Activated naive CD8-positive, alpha-beta T cell treated with anti-CD3 and anti-CD28 coated beads, Interleukin-2, amount 50 U/mL, for 16 hours (primary cell): ENCODE measurements at places on chromosomes 7 and 10.

GRCh38 chr7:31873816-31874597 lies 187.0 kb downstream of the PPP1R17 start:
- DNase-seq, result no peak

DNA sequence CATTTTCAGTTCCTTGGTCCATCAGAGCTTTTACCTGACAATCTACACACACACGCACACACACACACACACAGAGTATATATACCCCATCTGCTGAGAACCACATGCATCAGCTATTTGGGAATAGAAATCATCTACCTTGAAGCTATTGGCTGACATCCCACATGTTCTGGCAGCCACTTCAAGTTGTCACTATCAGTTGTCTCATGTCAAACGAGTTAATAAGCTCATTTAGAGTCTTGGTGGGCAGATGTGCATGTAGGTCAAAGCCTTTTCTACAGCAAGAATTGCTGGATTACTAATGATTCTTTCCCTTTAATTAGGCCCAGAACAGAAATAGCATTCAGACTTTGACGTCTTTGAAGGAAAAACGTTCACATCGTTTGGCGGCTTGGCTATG lies 36.8 kb downstream of the COL28A1 start:
- DNase-seq, result no peak

- DNase-seq, result no peak
Measured at GRCh38 chr7:32178677-32179366, 108.6 kb upstream of the PDE1C start.

DNA sequence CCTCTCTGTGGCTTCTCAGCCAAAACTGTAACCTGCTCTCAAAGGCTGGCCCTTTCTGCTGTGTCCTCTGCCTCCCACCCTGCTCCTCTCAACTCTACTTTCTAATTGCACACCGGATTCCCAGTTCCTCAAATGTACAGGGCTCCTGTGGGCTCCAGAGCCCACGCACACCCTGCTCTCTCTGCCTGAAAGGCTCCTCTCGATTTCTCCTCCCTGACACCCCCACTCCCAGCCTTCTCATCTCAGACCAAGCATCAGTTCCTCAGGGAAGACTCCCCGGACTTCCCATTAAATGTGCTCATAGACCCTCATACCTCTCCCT lies 111.7 kb upstream of the STEAP1B start:
- no peak for DNase-seq

DNA sequence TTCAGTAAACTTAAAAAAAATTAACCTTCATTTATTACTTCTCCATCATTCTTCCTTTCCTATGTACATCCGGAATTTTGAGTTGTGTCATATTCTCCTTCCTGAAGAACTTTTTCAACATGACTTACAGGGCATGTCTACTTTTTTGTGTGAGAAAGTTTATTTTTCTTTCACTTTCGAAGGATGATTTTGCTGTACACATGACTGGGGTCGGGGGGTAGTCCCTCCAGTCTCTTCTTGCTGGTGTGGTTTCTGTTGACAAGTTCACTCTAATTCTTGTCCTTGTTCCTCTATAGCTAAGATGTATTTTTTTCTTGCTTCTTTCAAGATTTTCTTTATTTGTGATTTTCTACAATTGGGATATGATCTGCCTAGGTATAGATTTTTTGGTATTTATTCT lies 55.8 kb downstream of the INPP5A start:
- no peak for DNase-seq

GRCh38 chr10:98394851-98395440 lies 20.0 kb downstream of the PYROXD2 start:
- DNase-seq, result no peak

DNA sequence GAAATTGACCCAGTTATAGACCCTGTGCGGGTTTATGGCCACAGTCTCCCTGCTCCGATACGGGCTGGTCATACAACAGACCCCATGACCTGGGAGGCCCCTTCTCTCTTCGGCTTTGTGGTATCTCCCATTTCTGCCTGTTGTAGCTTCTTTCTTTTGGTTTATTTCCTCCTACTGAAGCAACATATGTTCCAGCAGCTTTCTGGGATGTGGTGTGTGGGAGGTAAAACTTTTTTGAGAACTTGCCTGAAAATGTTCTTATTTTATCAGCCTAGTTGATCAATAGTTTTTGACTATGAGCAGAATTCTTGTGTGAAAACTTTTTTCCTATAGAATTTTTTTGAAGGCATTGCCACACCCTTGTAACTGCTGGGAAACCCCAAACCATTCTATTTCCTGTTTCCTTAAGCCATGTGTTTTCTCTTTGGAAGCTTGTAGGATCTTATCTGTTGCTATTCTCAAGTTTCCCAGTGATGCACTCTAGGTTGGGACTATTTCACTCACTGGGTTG lies 80.0 kb downstream of the DAGLB start:
- DNase-seq, result no peak

DNA sequence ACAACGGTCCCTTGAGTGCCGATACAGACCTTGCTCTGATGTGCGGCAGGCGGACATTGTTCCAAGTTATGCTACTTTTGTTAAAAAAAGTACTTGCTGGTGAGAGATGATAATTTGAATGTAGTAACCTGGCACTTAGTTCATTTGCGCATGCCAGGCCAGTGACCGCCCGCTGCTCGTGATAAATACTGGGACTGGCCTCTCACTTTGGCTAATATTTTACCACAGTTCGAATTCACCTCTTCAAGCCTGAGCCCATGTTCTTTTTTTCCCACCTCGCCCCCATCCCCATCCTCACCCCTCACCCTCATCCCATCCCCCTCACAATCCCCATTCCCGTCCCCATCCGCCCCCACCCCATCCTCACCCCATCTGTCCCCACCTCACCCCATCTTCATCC lies 126.4 kb downstream of the DNAJB6 start:
- no peak for DNase-seq

DNA sequence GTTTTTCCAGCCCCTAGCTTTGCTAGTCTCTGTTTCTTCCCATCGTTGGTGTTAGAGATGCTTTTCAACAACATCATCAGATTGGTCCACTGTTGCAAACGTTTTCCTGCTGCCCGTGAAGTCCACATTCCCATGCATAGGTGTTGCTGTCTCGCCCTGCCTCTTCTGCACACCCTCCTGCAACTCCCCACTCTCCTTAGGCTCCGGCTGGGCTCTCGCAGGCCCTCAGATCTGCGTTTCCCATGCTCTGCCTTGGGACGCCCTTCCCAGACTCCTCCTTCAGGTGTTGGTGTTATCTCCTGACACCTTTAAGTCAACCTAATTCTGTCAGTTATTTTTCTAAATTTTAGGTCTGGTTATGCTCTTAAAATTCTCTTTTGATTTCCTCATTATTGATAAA lies 55.0 kb downstream of the ZMYND11 start:
- no peak for DNase-seq

GRCh38 chr7:21542891-21543527 lies at the start of gene DNAH11:
TSS of gene DNAH11 (plus strand) at chr7:21543039. CDS start at chr7:21543246, 207 bp downstream.
- DNase-seq, result no peak

DNA sequence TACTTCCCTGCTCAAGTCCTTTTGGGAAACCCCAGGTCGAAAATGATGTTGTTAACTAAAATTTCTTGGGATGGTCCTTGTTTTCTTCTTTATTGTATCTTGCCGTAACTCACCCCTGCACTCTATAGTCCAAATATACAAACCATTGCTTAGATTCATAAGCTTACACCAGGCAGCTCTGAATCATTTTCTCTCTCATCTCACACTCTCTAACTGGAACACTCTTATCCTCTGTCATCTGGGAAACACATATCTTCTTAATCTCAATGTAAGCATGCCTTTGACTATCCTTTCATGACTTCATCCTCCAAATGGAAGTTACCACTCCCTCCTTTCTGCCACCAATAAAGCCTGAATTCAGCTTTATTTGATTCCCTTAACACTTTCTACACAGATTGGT lies 175.8 kb upstream of the ANK3 start:
- no peak for DNase-seq

DNA sequence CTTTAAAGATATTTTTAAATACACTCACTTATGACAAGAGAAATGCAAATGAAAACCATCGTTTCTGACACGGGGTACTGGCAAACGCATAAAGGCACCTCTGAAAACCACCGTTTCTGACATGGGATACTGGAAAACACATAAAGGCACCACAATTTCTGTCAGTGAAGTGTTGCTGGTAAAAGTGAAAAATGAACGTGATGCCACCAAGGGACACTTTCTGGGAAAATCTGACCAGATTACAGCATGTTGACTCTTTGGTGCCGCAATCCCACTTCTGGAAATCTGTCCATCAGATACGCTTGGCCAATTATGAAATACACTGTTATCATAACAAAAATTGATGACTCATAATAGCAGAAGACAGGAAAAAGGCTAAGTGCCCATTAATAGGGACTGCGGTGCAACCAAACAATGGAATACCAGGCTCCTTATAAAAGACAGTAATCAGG lies 131.7 kb downstream of the ZMYND11 start:
- no peak for DNase-seq

DNA sequence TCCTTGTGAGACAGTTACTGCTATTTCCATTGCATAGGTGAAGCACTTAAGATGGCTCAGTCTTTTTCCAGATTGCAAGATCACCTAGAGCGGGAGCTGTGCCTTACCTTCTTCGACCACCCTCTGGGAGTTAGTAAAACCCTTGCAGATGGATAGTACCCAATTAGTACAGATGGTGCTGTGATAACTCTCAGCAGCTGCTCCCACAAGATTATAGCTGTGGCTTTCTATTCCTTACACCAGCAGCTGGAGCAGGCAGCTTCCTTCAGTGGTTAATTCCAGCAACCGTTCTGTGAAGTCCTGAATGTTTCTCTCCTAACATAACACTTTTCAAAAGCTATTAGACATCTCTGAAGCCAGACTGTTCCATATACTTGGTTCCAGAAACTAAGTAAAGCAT lies 796.8 kb downstream of the XPNPEP1 start:
- no peak for DNase-seq

- no peak for DNase-seq
Measured at GRCh38 chr10:17861760-17862159, 52.6 kb downstream of the MRC1 start.

DNA sequence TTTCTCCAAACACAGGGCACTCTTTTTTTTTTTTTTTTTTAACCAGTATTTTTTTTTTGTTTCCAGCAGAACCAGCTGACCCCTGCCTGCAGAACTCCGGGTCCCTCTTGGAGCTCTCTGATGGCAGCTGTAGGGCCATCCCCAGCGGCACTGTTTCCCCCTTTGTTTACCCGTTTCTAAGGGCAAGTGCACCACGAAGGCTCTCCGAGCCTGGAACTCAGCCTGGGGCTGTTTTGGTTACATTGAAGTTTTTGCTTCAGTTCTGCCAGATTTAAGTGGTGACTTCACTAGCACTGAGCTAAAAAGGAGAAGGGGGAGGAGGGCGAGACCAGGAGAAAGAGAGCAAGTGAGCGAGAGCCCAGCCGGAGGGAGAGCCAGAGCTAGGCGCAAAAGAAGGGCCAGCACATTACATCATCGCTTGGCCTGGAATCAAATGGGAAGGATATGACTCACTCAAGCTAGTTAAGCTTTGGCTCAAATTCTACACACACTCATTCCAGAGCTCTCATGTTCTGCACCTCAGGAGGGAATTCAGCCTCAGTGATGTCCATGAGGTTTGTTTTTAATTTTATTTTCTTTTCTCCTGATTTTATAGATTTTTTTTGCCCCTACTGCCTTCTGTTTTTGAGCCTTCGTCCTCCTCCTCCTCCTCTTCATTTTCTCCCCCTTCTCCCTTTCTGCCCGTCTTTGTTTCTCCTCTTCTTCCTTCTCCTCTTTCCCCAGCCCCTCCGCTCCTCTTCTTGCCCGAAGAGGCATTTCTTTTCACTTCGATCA lies 272.3 kb downstream of the TRIL start:
- DNase-seq, result no peak

DNA sequence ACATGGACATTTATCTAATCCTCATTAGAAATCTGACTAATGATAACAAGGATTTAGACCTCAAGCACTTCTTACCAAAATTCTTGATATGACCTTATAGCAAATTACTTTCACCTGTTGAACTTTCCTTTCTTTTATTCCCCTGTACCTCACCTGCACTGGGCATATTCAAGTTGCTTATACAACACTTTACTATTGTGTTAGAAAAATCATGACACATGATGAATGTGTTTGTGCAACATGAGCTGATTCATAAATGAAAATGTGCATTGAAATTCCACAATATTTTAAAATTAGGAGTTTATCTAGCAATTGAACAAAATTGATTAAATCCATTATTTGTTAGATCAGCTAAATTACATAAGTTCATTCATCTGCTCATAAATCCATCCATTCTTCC lies 160.6 kb downstream of the CFTR start:
- no peak for DNase-seq

DNA sequence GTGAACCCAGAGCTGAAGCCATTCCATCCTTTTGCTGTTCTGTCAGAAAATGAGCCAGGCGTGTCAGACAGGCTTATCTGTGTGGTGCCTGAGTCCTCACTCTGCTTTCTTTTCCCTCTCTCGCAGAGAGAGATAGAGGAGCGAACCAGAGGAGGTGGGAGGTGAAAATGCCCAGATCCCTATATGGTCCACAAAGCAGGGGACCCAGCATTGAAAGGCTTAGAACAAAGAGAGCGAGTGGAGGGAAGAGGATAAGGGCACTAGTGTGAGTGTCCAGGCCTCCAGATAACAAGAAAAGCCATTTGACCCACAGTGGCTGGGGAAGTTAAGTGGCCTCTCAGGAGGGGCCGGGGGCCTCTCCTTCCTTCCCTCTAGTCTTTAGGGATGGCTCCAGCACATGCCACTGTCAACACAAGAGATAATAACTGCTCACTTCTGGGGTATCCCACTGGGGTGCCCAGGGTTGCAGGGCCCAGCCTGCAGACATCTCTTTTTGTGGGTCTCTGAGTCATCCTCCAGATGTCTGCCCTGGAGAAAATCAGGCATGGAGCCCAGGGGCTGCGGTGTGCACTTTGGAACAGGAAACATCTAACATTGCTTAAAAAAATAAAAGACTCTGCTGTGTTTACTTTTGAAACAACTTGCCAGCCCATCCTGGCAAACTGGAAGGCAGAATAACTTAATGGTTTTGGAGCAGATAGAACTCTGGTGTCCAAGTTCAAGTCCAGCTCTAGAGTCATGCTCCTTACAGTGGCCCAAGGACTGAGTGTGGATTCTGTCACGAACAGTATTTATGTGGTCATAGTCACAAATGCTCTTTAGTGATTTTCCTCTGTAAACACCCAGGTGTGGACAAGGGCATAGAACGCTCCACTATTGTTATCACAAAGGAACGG lies 189.5 kb downstream of the CXCL12 start:
- DNase-seq, result no peak

DNA sequence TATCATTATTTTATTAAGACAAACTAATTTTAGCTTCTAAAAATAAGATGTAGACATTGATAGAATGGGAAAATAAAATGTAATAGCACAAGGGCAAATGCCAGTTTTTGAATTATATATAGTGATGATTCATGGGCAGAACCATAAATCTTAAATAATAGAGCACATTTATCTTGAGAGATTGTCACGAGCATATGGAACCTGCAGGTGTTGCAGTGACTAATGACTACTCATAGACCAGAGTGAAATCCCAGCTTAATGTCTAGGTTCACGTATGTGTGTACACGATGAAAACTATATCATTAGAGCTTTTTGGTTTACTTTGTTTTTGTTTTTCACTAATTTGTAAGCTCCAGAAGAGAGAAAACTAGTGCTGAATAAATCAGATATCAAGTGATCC lies 150.2 kb upstream of the CACNA2D1 start:
- no peak for DNase-seq

- no peak for DNase-seq
Measured at GRCh38 chr7:94907811-94908322, 473 bp downstream of the PPP1R9A start.

- DNase-seq, result no peak
Measured at GRCh38 chr10:52020702-52021101, 293.4 kb upstream of the DKK1 start.
